ENCODE measurements at places on chromosomes 12 and 14.

DNA sequence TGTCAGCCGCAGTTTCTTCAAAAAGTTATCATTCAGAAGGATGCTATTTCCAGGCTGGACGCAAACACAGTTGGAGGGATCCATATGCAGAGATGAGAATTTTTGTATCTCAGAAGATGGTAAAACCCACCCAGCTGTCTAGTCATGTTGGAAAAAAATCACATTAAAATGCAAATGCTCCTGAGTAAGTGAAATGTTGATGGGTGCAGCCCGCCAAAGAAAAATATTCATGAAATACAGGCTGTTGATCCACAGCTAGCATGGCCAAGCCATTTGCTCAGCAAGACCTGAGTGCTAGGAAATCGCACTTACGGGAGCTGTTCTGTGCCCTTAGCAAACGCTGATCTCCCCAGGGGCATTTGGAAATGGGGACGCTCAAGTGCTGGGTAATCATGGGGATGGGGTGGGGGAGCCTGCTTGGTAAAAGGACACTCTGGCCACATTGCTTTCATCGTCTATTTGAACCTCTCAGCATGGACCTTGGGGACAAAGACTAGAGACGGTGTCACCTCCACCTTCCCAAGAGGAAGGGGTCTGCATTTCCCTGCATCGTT lies 25.7 kb downstream of the TUNAR start:
- DNase-seq = no peak

GRCh38 chr12:128613837-128614590 lies 209.7 kb downstream of the SLC15A4 start:
- DNase-seq = no peak

GRCh38 chr14:104115131-104115600 lies 23.2 kb upstream of the KIF26A start:
- peak; percentile 43 for DNase-seq

GRCh38 chr14:102028733-102029132 lies 58.1 kb downstream of the HSP90AA1 start:
- no peak for DNase-seq

- peak; percentile 84 for DNase-seq
These were observed 8.7 kb downstream of the PHB2 start for GRCh38 chr12:6961695-6962284.

GRCh38 chr12:59040656-59041055 lies 120.4 kb upstream of the LRIG3 start:
- DNase-seq = no peak

All from Peyer's patch (tissue), 4 donors.